RCC 7860 (cell line): ENCODE measurements at places on chromosomes 5 and 9.

DNA sequence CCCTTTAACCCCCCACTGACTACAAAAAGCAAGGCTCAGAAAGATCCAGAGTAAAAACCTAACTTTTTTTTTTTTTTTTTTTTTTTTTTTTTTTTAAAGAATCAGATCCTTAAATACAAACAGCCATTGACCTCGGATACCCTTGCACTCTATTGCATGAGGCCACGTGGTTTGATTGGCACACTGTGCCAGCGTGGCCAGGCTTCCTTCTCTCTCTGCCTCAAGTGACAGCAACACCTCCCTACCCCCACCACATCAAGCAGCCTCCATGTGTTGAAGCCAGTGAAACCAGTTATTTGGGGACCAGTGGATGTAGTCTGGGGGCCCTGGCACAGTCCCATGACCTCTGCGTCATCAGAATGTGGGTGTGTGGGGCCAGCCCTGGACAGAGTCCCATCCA, 71.4 kb downstream of the OTULIN start:
- no peak for DNase-seq

DNA sequence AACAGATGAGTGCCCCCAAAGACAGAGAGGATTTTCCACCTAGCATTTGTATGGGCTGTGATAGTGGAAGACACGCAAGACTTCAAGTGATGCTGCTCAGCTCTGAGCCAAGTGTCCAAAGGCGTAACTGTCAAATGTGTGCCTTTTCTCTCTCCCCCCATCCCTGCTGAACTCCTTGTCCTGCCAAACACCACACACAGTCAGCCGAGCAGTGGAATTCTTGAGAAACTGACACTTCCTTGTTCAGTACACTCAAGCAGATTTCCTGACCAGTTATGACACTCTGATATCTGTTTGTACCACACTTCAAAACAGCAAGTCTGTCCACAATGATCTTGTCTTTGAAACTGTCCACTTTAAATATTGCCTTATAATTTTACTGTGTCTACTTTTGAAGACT, 166.4 kb downstream of the PIK3R1 start:
- no peak for DNase-seq

DNA sequence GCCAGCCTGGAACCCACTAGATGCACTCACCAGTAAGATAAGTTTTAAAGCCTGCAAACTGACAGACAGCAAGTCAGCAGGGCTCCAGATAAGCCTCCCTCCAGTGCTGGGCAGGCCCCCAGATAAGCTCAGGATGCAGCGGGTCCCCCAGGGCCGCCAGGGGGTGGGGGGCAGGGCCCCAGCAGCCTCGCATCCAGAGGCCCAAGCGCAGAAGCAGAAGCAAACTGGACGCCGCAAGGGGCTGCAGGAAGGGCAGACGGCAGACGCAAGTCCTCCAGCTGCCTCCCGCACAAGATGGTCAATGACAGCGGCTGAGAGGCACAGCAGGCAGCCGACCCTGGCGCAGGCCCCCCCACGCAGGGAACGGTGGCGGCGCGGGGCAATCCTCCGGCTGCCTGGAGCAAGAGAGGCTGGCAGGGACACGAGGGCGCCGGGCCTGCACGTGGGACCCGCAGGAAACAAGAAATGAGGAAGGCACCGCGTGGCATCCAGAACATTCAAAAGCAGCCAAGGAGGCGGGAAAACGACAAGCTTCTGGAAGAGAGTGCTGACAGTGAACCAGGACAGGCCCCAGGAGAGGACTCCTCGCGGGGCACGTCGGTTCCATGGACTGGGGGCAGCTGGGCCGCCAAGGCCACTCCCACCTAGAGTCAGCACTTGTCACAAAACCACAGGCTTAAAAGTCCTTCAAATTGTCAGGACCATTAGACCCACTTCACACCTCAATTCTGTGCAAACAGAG, 49.8 kb downstream of the ROR2 start:
- no peak for DNase-seq

DNA sequence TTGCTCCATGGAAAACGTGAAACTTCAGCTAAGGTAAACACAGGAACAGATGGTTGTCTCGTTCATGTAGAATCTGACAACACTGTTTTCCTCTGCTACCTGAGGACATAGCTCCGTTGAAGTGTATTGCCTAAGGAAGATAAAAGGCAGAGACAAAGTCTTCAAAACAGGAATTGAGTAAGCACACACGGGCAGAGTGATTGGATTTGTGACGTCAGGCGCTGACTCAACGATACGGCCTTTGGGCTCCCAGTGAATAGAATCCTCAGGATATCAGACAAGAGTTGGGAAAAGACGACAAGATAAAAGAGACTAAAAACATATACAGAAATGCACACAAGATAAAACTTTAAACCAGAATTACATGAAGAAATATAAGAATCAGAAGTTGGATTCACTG, 787.1 kb upstream of the CTNND2 start:
- no peak for DNase-seq

- no peak for DNase-seq
These were observed 211.9 kb downstream of the NXNL2 start for GRCh38 chr9:88746743-88747398.

DNA sequence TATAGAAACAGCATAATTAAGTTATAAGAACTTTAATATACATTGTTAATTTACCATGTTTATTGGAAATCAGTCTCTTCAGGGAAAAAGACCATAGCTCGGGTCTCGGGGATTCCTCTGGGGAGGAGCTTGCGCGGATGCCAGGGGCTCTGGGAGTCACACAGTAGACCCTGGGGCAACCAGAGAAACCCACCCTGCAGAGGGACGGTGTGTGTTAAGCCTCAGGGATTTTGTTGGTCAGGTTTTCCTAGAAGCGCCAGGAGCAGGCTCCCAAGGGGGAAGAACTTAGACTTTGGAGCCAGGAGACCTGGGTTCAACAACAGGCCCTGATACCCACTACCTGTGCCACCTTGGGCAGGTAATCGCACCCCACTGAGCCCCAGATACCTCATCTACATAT, 297.9 kb downstream of the MED10 start:
- DNase-seq, result no peak

DNA sequence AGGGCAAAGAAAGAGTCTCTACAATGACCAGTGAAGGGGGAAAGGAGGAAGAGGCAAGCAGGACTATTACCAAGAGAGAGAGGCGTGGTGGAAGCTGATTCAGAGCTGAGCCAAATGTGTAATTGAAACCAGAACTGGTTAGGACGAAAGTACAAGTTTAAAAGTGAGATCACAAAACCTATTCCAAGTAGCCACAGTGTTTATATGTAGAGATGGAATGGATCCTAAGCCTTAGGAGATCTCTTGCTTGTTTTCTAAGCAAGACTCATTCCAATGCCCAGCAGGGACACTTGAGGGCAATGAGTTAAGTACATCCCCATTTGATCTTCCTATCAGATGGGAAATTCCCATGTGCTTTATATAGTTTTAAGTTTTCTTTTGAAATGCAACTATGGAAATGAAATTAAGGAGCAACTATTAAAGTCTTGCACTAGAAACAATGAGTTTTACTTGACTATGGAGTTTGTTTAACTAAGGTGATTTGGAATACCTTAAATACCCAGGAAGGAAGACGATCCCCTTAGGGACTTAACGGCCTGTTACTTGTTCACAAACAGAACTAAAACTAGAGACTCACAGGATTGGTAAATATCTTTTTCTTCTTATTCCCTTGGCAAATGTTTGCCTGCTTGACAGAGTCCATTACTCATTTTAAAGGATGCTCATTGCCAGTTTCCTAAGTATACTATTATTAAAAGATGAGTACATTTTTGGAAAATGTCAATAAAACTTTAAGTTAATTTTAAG, 51.1 kb upstream of the SNX2 start:
- DNase-seq, result no peak
